ENCODE measurements at places on chromosomes 2 and 18.

GRCh38 chr2:246489-247144 lies 17.2 kb downstream of the SH3YL1 start:
- DNase-seq = peak; percentile 14

DNA sequence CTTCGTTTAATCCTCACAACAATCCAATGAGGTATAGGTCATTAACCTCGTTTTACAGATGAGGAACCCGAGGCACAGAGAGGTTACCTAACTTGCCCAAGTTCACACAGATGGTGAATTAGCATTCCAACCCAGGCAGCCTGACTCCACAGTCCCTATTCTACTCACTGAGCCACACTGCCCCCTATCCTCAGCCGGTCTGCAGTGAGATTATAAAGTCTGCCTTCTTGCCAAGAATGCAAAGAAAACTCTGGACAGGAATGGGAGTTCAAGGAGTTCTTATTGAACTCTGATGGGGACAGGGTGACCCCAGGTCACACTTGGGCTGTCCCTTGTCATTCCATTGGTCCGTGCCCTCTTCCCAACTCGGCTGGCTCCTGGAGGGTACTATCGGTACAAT lies 118.1 kb upstream of the MSH6 start:
- DNase-seq = no peak

DNA sequence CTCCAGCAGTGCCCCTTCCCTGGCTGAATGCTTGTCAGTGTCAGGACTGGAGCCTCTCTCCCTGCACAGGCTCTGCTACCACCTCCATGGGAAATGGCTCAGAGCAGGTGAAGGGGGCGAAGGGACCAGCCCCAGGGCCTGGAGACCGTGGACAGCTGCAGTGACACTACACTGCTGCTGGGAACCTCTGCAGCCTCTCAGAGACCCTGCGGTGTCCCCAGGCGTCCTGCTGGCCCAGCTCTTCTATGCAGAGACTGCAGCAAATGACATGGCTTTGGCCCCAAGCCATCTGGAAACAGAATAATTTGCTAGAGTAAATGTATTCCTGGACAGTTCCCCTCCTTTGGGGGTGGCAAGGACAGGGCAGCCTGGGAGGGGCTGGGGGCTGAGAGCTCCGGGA lies 53.2 kb downstream of the CIB4 start:
- DNase-seq = no peak

- DNase-seq = no peak
These were observed 617.3 kb upstream of the LRATD1 start for GRCh38 chr2:14015113-14015630.

GRCh38 chr2:120566331-120567035 lies 169.2 kb upstream of the GLI2 start:
- no peak for DNase-seq

- DNase-seq = no peak
These were observed 255.1 kb downstream of the METTL4 start for GRCh38 chr18:2316082-2316750.

DNA sequence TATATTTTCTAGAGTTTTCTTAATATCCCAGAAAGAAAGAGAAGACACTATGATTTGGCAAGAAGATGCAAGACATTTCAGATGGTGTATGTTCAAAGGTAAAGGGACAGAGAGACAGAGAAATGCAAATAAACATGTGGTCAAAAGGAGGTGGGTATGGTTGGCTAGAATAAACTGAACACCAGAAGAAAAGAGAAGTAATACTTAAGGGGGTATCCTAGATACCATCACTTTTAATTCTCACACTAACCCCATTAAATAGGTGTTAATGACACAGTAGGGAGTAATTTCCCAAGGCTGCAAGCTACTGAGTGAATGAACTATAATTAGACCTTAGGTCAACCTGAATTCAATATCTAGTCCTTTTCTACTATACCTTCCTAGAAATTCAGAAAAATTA lies 111.2 kb upstream of the CD226 start:
- DNase-seq = no peak

DNA sequence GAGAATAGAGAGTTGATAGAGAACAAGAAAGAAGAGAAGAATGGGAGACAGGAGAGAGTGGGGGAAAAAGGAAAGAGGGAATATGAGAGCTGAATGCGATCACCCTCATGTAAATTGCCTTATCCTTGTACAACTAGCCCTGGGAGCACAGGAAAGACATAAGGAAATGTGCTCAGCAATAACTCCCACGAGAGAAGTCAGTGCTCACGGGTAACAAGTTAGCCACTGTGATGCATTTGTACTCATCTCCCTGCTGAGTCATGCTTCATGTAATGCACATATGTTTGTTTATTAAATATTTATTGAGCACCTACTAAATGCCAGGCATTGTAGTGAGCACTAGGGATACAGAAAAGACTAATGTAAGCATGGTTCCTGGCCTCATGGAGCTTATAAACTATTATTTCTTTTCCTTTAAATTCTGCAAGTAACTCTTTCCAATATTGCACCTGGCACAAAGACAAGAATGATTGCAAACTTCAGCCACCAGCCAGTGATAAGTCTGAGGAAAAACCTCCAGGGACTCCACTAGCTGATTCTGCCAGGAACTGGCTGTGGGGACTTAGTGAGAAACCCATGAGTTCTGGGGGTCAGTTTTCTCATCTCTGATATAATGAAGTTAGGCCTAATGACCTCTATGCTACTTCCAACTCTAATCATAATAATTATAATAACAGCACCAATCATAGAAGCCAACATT lies 124.1 kb downstream of the LNPK start:
- DNase-seq = no peak

GRCh38 chr18:74351354-74351753 lies 35.7 kb downstream of the C18orf63 start:
- DNase-seq = no peak

- DNase-seq = no peak
These were observed 60.0 kb upstream of the RPE start for GRCh38 chr2:209942426-209942825.

GRCh38 chr2:160157861-160158829 lies 41.9 kb downstream of the ITGB6 start:
- no peak for DNase-seq

- DNase-seq = no peak
These were observed 125.9 kb upstream of the NDUFV2 start for GRCh38 chr18:8976606-8977005.

GRCh38 chr18:63120620-63121019 lies 198.9 kb downstream of the BCL2 start:
- no peak for DNase-seq

GRCh38 chr2:237092920-237093781 lies 7.5 kb downstream of the COPS8 start:
- DNase-seq = no peak

- no peak for DNase-seq
These were observed 33.2 kb upstream of the SP3 start for GRCh38 chr2:173998386-173998785.

DNA sequence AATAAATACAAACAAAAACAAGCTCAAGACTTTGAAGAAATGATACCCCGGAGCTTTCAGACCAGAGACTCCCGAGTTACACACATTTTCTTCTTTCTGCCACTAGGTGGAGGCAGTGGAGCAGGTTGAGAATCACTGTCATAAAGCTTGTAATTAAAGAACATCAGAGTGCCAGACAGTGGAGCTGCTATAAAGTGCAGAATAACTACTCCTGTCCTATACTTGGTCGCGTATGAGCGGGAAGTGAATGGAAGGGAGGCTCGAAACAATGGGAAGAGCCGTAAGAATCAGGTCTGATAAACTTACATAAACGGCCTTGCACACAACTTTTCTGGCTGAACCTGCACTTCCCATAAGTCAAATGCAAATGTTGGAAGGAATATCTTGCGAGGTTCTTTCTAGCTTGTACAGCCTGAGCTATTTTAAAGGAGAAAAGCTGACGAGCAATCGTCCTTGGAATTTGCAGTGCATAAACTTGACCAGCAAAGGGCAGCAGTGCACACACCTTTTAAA lies 189.0 kb downstream of the RPIA start:
- peak; percentile 22 for DNase-seq

GRCh38 chr2:24485197-24485596 lies 5.9 kb upstream of the NCOA1 start:
- DNase-seq = no peak

DNA sequence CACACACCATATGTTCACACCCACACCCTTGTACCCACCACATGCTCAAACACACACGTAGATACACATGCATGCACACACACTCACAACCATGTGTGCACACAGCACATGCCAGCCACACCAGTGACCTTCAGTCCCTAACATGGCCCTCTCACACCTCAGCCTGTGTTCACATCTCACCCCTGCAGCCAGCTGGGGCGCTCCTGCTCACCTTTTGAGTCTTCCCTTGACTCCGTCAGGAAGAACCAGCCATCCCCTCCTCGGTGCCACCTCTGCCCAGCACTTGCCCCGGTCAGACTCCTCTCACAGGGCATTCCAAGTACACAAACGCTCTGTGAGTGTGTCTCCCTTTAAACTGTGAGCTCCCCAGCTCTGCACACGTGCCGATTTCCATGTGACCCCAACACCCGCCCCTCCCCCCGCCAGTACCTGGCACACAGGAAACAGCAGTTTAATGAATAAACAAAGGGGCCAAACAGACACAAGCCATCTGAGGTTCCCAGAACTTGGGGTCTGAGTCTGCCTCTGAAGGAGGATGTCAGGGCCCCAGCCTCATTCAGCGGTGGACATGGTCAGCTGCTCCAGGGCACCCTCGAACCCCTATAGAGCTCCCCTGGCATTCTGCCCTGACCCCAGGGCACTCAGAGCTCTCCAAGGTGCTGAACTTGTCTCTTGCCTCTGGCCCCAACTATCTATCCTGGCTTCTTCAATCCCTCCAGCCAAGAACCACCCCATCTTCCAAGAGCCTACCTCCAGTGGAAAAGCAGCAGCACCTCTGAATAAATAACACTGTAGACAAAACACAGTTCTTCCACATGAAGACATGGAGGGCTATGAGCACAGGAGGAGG lies 252.9 kb downstream of the ATAD2B start:
- DNase-seq = no peak

DNA sequence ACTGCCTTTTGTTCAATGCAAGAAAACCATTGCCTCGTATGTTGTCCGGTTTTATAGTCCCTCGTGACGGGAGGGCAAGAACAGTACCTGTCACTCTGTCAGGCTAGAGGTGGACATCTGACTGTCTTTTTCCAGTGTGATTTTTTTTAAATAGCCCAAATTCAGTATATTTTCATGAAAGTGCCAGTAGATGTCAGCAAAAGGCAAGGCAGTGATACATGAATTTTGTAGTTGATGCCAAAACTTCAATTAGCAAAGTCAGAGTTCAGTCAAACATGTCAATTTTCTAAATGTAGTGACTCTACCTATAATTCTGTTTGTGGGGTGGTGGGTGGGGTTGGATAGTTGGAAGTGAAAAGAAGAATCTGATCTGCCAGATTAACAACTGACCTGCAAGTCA lies 296.0 kb upstream of the MC4R start:
- DNase-seq = no peak

- DNase-seq = peak; percentile 37
These were observed 3.4 kb downstream of the NAGK start for GRCh38 chr2:71071681-71072398.

DNA sequence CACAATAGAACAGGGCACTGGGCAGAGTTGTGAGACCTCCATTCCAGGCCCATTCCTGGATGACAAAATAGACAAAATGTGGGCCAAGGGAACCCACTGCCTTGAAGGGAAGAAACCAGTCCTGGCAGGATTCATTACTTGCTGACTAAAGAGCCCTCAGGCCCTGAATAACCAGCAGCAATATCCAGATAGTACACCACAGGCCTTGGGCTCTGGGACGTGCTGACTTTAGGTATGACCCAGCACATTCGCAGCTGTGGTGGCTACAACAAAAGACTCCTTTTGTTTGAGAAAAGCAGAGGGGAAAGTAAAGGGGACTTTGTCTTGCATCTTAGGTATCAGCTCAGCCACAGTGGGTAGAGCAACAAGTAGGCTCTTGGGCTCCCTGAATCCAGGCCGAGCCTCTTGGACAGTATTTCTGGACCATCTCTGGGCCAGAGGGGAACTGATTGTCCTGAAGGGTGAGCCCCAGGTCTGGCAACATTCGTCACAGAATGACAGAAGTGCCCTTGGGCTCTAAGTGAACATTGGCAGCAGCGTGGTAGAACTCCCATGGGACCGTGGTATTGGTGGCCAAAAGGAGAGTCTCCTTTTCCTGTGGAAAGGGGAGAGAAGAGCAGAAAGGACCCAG lies 89.9 kb upstream of the CD226 start:
- no peak for DNase-seq

DNA sequence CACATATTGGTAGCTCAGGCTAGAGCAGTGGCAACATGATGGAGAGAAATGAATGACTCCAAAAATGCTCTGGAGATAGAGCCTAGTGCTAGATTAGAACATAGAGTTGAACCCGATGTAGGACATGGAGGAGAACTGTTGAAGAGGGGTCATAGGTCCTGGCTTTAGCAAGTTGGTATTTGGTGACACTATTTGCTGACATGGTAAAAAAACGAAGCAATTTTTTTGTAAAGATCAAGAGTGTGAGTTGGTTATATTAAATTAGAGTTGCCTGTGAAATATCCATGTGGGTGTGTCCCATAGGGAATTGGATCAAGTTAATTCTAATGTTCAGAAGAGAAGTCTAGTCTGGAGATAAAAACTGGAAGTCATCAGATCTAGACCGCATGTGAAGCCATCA lies 143.0 kb upstream of the RASGRP3 start:
- DNase-seq = no peak

- DNase-seq = no peak
These were observed 760.0 kb upstream of the FSHR start for GRCh38 chr2:49914281-49914680.

GRCh38 chr18:26462355-26462754 lies 86.0 kb downstream of the KCTD1 start:
- no peak for DNase-seq

DNA sequence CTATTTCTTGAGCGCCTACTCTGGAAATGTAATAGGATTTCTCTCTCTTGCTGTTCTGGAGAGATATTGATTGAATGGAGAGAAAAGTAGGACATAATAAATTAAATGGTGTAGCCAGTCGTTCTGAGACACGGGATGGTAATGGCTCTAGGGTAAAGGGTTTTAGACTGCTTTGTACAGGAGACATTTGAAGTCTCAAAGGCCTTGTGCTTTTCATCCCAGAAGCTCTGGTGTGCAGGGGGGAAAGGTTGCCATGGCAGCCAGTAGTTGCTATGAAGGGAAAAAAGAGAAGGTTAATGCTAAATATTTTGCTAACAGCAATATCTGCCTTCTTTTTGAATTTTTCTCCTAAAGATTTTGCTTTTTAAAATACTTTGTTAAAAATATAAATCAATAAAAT lies 359.3 kb downstream of the RIT2 start:
- DNase-seq = no peak

GRCh38 chr2:216139884-216140283 lies 30.7 kb downstream of the XRCC5 start:
- no peak for DNase-seq

GRCh38 chr18:12283666-12284065 lies 24.4 kb upstream of the TUBB6 start:
- DNase-seq = no peak

DNA sequence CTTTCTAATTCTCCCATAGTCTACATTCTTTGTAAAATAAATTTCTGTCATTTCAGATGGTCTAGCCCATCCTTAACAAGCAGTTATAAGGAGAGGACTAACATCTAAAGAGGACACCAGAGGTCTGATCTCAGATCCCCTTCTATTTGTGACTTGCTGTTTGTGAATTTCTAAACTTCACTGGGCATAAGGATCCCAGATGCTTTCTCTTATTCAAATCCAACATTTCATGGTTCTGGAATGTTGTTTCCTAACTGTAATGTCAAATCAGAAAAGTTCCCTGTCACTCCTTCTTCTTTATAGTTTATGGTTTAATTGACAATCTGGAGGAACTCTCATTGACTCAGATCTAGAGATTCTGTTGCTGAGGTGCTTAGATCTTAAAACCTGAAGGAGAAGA lies 430.2 kb downstream of the MEIS1 start:
- no peak for DNase-seq

All from activated gamma-delta T cell treated with Interleukin-2 at 50 U/mL for 16 hours (primary cell).